ENCODE measurements at places on chromosomes 1 and 21.

DNA sequence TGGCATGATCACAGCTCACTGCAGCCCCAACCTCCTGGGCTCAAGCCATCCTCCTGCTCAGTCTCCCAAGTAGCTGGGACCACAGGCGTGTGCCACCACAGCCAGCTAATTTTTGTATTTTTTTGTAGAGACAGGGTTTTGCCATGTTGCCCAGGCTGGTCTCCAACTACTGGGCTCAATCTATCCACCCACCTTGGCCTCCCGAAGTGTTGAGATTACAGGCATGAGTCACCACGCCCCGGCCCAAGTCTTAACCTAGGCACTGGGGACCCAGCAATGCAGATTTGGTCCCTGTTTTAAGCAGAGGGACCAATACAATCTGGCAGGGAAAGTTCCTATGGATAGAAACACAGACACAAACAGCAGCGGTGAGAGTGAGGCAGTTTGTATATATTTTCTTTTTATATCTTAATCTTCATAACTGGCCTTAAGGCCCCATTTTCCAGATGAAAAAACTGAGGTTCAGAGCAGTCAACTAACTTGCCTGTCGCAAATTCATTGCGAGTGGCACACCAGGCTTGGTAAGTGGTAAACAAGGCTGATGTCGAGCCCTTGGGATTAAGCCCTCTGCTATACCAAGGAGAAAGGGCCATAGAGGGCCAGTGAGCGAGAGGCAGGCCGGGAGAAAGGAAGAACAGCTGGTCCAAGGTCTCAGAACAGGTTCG is 77.8 kb upstream of the TINAGL1 start:
- DNase-seq = no peak

GRCh38 chr1:46496505-46496904 is 6.9 kb downstream of the DMBX1 start:
- DNase-seq = no peak

GRCh38 chr1:187646536-187647107 is 817.9 kb downstream of the PLA2G4A start:
- DNase-seq = no peak

DNA sequence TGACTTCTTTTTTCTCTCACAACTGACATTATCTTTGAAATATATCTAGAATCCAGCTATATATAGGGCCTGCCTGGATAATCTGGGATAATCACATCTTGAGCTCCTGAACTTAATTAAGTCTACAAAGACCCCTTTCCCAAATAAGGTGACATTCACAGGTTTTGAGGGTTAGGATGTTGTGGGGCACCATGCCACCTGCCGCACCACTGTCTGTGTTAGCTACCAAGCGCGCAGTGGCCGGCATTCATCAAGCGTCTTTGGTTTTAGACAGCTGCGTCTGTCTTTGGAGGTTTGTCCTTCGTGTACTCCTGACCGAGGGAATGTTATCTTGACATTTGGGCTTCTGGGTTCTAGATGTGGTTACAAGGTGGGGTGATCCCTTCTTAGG is 7.5 kb downstream of the TRAPPC10 start:
- no peak for DNase-seq

DNA sequence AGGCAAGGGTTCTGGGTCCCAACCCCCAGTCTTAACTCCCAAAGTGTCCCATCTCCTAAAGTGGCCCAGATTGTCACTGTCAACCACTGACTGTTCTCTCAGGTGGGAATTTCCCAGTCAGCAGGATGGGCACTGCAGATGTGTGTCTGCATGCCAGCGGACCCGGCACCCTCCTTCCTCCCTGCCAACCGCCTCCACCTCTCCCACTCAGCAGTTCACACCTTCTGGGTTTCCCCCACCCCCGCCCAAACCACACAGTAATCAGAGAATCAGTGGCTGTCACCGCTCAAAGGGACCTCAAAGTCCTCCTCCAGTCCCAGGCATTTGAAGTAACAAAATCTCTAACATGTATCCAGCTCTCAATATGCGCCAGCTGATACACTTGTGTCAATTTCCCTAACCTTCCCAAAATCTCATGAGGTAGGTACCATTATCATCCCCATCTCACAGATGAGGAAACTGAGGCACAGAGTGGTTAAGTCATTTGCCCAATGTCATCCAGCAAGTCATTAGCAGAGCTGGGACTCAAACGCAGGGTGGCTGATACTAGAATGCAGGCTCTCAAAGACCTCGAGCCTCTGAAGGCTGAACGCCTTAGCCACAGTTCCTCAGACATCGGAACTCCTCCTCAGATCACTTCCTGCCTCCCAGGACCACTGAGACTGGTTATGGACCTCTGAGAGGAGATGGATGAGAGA is 4.8 kb downstream of the RUNX3 start:
- peak; percentile 74 for DNase-seq

DNA sequence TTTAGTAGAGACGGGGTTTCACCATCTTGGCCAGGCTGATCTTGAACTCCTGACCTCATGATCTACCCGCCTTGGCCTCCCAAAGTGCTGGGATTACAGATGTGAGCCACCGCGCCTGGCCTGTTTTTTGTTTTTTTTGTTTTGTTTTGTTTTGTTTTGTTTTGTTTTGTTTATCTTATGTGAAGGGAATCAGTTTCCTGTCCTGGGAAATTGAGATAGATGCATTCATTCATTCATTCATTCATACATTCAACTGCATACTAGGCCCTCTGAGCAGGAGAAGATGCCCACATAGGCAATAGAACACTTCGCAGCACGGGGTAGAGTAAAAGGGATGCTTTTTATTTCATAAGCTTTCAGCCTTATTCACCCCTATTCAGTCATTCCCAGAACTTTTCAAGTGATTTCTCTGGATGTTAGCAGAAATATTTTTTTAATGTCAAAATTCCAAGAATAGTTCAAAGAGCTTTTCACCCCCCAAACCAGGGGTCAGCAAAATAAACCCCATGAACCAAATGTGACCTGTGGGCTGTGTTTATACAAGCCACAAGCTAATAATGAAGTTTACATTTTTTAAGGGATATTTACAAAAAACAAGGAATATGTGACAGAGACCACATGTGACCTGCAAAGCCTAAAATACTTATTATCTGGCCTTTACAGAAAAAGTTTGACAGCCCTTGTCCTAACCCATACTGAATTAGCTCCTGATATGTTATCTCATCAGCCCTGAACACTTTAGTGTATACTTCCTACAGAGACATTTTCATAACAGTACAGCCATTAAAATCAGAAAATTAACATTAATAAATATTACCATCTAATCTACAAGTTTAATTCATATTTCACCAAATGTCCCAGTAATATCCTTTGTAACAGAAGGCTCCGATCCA is 127.1 kb downstream of the MAST2 start:
- DNase-seq = no peak

DNA sequence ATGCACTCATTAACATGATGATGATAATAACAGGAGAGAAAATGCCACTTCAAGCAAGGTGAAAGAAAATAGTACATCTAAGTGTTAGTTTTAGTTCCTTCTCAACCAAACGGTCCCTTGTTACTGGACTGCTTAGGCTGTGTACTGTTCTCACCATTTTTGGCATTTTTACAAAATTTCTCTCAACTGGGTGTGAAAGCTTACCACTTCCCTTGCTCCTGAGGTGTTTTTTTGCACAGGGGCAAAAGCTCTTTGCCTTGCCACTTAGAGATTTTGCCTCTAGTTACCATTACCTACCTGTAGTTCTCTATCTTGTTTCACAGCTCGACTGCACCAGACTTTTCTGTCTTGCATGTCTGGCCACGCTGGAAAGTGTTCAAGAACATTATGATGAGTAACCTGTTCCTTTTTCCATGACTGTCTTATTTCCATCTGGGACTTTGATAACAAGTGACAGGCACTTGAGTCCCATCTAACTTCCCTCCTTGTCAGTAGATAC is 10.7 kb downstream of the NEK7 start:
- peak; percentile 13 for DNase-seq

- DNase-seq = no peak
Observed at GRCh38 chr1:232046451-232047306, 420.1 kb downstream of the DISC1 start.

GRCh38 chr1:6278263-6278662 is 17.4 kb upstream of the GPR153 start:
- no peak for DNase-seq

DNA sequence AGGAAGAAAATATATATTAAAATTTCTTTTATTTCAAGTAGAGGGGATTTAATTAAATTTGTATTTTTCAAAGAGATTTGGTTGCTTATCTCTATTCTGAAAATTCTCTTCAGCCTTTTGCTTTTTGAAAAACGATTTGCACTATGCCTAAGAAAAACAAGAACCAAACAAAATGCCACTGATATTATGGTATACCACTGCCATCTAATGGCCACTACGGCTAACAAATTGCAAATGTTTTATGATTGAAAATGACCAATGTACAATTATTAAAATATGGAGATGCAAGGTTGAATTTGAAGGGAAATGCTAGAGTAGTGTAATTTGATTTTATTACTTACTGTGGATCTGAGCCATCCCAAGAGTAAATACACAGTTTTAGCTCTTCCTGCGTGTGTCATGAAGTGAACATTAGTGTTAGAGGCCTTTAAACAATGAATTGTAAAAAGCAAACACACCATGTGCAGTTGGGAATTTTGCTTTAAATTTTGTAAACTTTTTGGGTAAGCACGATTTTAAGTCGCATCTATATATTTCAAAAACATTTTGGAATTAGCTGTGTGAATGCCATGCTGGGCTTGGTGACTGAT is 137.4 kb upstream of the USP25 start:
- DNase-seq = peak; percentile 36

DNA sequence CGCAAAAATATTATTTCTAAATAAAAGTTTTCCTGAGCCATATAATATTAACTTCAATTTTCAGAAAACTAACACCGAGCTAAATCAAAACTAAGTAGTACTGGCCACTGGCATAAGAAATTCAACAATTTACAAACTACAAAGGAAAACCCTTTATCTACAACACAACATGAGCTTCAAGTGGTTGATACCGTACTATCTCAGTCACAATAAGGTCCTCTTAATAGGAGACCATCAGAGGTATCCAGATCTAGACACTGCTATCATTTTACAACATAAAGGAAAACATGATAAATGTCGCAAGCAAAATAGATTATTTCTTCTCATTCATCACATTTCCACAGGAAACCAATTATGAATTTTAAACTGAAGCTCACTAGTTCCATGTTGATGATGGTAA is 39.5 kb downstream of the GATAD2B start:
- no peak for DNase-seq

GRCh38 chr1:18118078-18118477 is 10.5 kb downstream of the IGSF21 start:
- no peak for DNase-seq

DNA sequence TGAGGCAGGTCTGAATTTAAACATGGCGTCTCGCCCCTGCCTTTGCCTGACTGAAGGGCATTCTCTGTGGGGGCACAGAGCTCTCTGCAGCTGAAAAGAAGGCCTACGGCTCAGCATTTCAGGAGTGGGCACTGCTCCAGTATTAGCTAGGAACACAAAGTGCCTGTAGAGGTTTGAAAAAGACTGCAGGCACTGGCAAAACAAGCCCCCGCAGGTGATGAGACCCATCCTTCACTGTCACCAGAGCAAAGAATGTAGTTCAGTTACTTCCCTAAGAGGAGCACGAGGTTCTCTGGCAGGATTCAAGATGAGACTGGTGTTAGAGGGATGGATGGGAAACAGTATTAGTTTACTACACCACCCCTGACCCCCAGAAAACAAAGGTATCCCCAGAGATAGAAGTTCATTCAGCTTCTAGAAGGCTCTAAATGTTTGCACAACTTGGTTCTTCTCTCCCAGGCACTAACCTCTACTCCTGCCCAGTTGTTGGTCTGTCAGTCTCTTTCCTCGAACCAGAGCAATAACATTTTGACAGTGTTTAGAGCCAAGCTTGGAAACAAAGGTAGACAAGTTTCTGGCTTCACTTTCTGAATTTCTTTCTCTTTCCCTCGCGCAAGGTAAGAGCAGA is 101.9 kb upstream of the KCNE2 start:
- DNase-seq = no peak

DNA sequence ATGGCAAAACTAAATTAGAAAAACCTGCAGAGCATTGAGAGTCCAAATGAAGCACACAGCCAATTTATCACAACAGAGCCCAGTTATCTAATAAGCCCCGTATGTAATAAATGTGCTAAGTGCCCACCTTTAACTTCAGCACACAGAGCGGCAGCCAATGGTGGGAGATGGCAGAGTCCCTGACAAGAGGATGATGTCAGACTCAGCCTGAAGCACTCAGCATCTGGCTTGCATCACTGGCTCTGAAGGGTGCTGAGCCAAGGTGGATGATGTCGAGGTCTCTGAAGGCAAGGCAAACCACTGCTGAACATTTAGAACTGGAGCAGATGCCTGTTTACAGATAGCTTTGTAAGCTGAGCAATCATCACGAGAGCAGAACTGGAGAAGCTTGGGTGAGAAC is 118.3 kb downstream of the NUF2 start:
- DNase-seq = no peak

DNA sequence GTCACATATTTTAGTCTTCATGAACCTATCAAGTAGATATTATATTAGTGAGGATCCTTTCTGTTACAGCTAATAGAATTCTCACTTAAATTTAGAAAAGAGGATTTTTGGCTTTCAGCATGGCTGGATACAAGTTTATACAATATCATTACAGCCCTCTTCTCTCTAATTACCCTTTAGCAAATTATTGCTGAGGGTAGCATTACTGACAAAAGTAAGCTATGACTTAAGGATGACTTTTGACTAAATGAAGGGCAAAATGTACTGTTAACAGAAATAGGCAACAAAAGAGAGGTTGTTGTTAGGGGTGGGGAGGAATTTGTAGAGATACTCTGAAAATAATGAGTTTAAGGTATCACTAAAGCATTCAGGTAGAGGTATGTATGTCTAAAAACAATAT is 85.8 kb downstream of the FNBP1L start:
- no peak for DNase-seq

- no peak for DNase-seq
Observed at GRCh38 chr1:16076031-16076864, 2.8 kb upstream of the FAM131C start.

DNA sequence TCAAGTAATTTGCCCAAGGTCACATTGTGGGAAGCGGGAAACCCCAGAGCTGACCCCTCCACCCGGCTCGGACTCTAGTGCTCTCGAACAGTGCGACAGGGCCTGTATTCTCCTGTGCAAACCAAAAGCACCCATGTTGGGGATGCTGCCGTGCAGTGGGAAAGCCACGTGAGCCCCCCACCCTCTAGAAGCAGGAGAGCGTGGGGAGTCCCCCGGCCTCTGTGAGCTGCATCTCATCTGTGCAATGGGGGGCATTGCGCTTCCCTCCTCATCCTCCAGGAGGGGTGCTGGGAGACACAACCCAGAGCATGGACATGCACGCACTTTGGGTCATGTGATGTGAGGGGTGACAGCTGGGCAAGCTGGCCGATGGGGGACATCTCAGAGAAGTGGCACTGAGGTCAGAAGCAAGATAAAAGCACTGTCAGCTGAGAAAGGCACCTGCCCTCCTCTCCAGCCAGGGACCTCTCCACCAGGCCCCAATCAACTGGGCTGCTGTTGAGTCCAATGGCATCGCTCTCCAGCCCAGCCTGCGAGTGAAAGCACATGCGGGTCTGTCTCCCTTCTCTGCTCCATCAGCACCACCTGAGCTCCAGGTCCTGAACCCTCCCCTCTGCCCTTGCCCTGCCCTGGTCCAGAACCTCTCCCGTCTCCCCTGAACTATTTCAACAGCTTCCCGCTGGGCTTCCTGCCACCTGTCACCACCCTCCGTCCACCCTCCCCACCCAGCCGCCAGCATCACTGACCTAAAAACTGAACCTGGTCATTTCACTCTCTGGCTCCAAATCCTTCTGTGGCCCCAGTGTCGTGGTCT is 76.4 kb upstream of the IFFO2 start:
- no peak for DNase-seq

All from GM13976 (cell line).